ENCODE measurements at places on chromosomes 11 and 22.
A peak's percentile ranks its signal among the peaks of the same experiment; 100 is the strongest.

DNA sequence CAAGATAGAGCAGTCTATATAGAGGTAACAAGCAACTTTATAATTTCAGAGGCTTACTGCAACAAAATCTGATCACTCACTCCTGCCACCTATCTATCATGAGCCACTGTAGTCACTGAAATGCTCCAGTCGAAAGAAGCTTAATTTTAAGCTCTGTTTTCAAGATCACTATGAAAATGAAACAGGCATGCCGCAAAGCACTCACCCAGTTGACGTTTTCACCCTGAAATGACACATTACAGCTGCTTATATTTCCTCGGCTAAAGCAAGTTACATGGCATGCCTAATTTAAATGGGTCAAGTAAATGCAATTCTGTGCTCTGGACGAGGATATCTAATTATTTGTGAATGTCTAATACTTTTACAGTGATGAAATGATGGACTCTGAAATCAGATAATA lies 616.3 kb downstream of the FAM181B start:
- DNase-seq = no peak

DNA sequence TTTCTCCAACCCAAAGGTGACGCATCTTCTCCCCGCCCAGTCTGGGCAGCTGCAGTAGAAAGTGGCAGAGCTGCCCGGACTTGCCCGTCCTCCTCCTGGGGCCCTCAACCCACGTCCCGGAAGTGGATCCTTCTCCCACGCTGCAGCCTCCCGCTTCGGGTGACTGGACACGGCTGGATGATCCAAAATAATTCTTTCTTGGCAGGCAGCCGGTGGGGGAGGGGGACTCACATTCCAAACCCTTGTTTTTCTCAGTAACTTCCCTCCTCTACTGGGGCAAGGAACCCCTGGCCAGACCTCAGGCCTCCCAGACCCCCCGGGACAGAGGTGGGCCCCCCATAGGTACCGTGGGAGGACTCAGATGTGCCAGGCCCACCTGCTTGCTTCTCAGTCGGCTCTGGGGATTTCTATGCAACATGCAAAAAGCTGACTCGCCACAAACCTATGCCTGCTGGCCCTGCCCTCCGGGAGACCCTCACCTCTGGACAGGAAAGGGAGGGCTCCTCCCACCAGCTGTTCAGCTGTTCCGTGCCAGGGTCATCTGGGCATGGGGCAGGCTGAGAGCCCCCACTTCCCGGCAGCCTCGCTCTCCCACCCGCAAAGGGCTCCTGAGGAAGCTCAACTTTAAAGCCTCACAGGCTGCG lies 1.4 kb downstream of the PLXNB2 start:
- DNase-seq = no peak

GRCh38 chr11:57936050-57936418 lies 87.6 kb upstream of the OR9Q1 start:
- DNase-seq = no peak

GRCh38 chr11:61145228-61146005 lies 15.8 kb downstream of the VPS37C start:
- DNase-seq = peak; percentile 8

DNA sequence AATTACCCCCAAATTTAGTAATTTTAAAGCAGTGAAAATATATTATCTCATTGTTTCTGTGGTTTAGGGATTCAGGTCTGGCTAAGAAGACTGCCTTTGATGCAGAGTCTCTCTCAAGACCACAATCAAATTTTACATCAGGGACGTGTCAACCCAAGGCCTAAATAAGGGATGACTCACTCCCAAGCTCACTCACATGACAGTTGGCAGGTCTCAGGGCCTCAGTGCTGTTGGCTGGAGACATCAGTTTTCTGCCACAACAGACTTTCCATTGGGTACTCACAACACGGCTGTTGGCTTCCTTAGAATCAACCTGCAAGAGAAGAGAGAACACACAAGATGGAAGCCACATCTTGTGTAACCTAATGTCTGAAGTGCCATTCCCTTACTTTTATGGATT lies 377.3 kb downstream of the FAM181B start:
- DNase-seq = no peak

GRCh38 chr11:134045799-134046635 lies 22.9 kb upstream of the JAM3 start:
- no peak for DNase-seq

Measured in D721Med (cell line).